Sigmoid colon (tissue), 7 donors: ENCODE measurements at places on chromosomes 7 and 10. TPM values are rescaled to one million over a fixed set of nuclear protein-coding genes. Genes with fewer than 3 reads are reported as not detected.

- no peak for DNase-seq
Measured at GRCh38 chr10:118594392-118595063, 920 bp downstream of the PRLHR start.

- DNase-seq, result no peak
Measured at GRCh38 chr10:116126954-116127695, 145.9 kb downstream of the GFRA1 start.

DNA sequence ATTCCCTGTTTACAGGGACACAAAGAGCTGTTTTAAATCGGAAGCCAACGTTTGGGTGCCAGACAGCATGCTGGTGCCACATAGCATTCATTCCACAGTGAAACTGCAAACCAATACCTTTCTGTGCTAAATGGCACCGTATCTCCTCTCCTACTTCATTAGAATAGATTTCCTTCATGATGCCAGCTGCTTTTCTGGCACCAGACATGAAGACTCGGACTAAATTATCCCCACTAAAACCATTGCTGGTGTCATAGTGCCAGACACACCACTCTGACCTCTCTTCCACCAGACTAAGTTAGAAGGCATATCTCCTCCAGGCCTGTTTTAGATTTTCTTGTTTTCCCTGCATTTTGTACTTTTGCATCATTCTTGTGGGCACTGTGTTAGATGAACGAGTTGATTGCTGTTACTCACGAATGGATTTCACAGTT lies 155.1 kb downstream of the ETV1 start:
- no peak for DNase-seq

DNA sequence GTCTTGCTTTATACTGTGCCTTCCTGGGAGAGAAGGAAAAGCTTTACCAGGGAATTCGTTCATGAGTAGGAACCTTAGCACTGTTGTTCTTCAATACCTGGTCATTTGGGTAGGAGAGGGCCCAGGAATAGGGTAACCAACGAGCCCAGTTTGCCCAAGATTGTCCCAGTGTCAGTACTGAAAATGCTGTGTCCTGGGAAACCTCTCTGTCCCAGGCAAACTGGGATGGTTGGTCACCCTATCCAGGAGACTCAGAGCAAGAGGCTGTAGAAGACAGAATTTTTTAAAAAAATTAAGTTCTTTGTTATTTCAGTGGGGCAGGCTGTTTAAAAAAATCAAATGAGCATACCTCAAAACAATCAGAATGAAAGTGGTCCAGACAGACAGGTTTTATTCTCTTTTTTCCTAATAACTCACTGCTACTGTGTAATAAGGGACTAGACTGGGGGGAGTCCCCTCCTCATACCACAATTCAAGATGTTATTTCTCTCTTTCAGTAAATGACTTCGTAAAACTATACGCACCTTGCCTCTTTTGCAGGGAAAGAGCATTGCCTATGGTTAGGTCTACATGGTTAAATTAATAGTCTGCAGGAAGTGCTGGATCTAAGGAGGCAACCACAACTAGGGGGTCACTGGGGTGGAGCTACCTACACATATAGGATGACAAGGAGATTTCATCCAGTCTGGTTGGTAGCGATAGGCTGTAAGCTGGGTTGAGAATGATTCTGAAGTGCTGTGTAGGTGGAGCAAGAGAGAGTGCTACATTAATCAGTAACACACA lies 41.1 kb upstream of the FAM133B start:
- DNase-seq, result no peak

DNA sequence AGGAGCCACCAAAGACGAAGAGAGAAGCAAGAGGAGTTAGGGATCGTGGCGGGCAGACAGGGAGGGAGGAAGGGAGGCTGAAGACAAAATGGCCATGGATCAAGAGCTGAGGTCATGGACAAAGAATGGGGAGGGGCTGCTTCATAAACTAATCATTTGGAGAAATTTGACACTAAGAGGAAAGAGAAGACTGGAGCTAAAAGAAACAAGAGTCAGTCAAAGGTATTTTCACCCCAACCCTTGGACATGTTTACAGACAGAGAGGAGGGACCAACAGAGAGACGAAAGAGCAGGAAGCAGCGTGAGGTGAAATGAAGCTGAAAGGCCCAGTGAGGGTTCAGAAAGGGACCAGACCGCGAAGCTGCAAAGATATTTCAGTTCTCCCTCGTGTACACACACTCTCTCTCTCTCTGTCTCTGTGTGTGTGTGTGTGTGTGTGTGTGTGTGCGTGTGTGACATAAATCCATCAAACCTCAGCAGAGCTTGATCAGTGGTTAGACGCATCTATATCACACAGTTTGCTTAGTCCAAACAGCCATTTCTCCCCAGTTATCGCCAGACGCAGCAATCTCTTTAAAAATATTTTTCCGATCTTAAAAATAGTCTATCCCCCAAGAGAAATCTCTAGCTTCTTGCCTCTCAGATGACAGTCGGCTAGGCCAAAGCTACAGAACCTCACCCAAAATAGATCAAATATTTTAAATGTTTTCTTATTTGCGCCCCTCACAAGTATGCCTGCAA lies 12.5 kb upstream of the CALD1 start:
- no peak for DNase-seq

DNA sequence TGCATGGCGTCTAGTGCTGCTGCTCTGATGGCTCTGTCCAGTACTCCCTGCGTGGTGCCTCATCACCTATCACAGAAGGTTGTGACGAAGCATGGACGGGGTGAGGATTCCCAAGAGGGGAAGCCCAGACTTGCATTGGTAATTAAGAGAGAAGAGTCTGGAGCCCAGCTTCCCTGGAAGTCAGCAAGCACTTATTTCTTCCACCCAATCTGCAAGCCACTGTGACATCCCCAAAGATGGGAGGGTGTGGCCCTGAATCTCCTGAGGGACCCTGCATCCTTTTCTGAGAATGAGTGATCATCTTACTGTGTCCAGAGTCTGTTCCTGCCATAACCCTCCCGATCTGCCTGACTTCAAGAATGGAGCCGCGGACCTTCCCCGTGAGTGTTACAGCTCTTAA lies 166.7 kb downstream of the PTPN20 start:
- no peak for DNase-seq

DNA sequence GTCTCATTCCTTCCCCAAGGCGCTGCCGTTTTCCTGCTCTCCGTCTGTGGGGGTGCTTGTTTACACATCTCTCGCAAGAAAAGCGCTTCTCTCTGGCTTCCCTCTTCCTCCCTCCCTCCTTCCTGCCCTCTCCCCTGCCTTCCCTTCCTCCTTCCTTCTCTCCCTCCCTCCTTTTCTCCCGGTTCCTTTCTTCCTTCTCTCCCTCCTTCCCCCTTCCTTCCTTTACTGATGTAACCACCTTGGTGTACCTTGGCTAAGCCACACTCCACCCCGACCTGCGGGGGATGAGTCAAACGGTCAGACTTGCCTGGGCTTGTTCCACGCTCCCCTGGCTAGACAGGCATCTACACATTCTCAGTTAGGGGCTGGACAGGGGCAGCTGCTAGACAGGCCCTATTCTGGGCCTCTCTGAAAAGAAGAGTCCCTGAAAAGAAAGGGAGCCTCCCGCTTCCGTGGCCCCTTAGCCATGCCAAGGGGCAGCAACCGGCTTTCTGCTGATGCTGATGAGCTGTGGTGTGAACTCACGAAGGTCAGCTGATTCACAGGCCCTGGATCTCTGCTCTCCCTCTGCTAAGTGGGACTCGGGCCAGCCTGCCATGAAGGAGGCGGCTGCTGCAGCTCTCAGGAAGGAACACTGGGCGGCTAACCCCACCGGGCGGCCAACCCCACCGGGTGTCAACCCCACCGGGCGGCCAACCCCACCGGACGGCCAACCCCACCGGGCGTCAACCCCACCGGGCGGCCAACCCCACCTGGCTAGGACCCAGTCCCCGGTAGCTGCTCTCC lies 216.8 kb downstream of the TCERG1L start:
- DNase-seq, result no peak

- DNase-seq, result no peak
Measured at GRCh38 chr7:28706584-28706983, 251.5 kb downstream of the TRIL start.

DNA sequence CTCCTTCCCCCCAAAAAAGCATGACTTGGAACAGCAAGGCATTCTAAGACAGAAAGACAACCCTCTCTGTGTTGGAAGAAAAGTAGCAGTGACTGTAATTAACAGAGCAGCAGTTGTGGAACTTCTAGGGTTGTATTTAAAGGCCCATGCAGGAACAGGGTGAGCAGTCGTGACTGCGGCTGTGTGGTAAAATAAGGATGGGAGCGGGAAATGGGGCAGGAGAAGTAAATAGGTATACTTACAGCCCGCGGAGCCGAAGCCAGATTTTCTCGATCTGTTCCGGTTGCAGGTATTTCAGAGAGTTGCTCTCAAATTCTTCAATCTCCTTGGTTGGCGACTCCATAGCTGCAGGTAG lies 179 bp downstream of the PDE1C start:
- no peak for DNase-seq

- DNase-seq, result no peak
Measured at GRCh38 chr10:15295537-15296325, 75.4 kb downstream of the FAM171A1 start.

DNA sequence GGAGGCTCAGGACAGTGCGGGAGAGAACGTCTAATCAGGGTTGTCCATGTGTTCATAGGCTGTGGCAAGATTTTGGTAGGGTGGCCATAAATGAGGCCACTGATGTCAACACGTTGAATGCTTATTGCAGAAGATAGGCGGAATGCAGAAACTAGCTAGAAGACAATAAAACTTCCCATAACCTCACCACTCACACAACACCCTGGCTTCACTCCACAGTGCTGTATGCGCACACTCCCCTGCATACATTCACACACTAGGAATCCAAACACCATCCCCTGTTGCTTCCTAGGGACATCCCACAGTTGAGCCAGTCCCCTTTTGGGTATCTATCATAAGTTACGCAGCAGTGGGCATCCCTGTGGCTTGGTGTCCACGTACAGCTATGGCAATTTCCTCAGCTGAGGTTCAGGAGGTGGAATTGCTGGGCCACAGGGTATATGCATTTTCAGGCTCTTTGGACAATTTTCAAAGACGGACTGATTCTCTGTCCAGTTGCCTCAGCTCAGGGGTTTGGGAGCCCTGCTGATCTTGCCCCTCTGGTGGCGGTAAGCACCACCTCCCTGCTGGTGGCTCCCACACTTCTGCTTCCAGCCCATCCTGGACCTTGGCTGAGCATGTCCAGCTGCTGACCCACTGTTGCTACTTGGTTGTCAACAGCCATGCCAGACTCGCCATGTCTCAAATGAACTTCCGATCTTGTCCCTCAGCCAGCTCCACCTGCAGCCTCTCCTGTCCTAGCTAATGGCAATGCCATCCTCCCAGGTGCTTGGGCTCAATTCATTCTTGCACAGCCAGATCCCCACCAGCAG lies 36.4 kb downstream of the CDH23 start:
- no peak for DNase-seq

DNA sequence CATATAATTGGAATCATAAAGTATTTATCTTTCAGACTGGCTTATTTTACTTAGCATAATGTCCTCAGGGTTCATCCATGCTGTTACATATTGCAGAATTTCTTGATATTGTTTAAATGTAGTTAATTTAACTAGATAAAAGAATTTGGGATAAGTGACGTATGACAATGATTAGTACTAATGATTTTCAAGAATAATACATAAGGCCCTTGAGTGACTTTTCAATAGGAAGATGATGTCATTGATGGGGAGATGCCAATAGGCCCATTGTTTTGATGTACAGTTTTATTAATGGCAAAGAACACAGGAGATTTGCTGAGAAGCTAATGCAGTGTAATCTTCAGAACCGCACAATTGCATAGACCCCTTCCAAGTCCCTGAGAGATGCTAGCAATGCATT lies 537.4 kb upstream of the PHF14 start:
- no peak for DNase-seq

The ACTL6B gene
- total RNA-seq, result not detected

The EPHB6 gene
- 6.7 TPM for total RNA-seq

The TMEM229A gene
- not detected for total RNA-seq

The IGFBP1 gene
- not detected for total RNA-seq

The ADGRA1 gene
- total RNA-seq, result 0.14 TPM

The SPDYE2B gene
- not detected for total RNA-seq
